ENCODE measurements at places on chromosomes 5 and 9.

- H3K27me3 ChIP-seq, result no peaks in the 10 kb centered on the region
- H3K36me3 ChIP-seq, result no peaks in the 10 kb centered on the region
- H3K27ac ChIP-seq, result no peak overlapping the region
- no peak overlapping the region for H3K4me3 ChIP-seq
- H3K4me1 ChIP-seq, result no peaks in the 10 kb centered on the region
- DNase-seq, result no peak
These were observed 441.8 kb upstream of the TLE4 start for GRCh38 chr9:79129865-79130480.

GRCh38 chr9:79985264-79985663, 413.5 kb downstream of the TLE4 start:
- no peak for DNase-seq
- H3K4me1 ChIP-seq, result no peaks in the 10 kb centered on the region
- H3K27me3 ChIP-seq, result peaks cover 3% of the 10 kb centered on the region
- H3K36me3 ChIP-seq, result no peaks in the 10 kb centered on the region

DNA sequence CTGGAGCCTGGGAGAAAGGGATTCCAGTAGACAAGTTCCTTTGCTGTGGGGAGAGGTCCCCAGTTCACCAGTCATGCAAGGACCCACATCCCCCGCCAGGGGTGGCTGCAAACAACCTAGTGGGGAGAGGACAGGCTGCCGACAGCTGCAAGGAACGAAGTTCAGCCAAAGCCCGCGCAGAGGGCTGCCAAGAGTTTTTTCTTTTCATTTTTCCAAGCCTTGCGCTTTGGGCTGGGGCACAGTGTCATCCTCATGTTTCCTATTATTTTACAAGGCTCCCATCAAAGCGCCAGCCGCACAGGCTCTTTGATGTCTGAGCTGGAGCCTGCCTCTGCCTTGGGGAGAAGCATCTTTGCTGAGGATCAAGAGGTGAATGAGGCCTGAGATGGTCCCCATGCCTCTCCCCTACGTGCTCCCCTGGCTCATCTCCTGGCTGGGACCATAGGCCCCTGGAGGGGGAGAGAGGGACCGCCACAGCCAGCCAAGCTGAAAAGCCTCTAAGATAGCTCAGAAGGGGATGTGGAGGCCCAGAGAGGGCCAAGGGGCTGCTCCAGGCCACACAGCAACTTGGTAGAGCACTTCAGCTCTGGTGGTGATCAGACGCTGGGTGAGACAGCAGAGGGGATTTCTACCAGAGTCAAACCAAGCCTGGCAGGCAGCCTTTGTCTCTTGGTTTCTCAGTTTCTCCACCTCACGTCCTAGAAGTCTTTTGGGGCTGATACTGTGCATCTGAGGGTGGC, 50.4 kb upstream of the SYNPO start:
- H3K27ac ChIP-seq, result no peak overlapping the region
- H3K27me3 ChIP-seq, result peaks cover 4% of the 10 kb centered on the region
- no peaks in the 10 kb centered on the region for H3K4me1 ChIP-seq

DNA sequence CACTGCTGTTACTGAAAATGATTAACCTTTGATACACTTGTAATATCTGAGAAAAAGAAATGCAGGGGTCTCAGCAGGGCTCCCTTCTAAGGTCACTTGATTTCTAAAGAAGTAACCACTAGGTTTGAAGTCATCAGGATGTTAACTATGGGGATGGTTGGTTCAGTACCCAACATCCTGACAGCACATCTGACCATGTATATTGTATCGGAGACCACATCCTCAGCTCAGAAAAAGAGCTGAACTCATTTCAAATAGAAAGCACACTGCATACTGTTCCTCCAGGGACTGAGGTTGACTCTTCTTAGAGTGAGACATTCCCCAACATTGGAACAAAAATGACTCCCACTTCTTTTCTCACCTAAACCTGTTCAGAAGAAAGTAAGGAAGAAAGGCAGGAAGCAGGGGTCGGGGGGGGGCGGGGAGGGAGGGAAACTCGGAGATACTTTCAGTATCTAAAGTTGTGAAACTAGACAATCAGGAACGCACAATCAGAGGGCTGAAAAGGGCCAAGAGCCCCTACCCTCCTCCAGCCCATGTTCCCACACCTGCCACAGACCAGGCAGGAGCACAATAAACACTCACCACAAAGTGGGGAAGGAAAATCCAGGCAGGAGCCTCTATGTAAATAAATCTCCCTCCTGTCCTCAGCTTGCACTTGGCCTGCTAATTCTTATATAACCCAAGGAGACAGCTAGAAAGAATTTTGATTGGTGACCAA, 730 bp upstream of the GZMA start:
- DNase-seq, result peak; percentile 75
- H3K4me1 ChIP-seq, result peaks cover 75% of the 10 kb centered on the region
- H3K27me3 ChIP-seq, result no peaks in the 10 kb centered on the region
- H3K27ac ChIP-seq, result peak overlapping the region; percentile 97
- H3K36me3 ChIP-seq, result peaks cover 74% of the 10 kb centered on the region

GRCh38 chr5:111394586-111394985, 117.7 kb downstream of the STARD4 start:
- no peak for DNase-seq
- H3K27me3 ChIP-seq, result no peaks in the 10 kb centered on the region
- no peak overlapping the region for H3K27ac ChIP-seq

GRCh38 chr5:60668686-60669304, 31.2 kb downstream of the DEPDC1B start:
- H3K27ac ChIP-seq, result no peak overlapping the region
- DNase-seq, result no peak
- H3K4me1 ChIP-seq, result no peaks in the 10 kb centered on the region
- no peak overlapping the region for H3K4me3 ChIP-seq
- peaks cover 7% of the 10 kb centered on the region for H3K36me3 ChIP-seq

DNA sequence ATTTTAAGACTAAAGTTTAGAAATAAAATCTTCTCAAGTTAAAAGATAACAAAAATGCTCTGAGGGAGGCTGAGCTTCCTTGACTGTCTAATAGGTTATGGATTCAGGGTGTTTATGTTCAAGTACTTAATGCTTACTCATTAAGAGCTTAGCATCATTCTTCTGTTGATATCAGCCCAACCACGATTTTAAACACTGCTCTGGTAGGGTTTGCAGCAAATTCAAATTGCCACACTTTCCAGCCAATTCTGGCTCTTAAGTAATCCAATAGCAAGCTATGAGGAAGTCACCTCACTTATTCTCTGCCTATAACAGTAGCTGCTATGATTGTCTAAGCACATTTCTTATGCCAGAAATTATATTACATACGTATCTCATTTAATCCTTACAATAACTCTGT, 191.0 kb upstream of the KIF2A start:
- DNase-seq, result no peak
- H3K4me3 ChIP-seq, result no peak overlapping the region
- H3K27ac ChIP-seq, result no peak overlapping the region
- no peaks in the 10 kb centered on the region for H3K36me3 ChIP-seq

- peaks cover 2% of the 10 kb centered on the region for H3K36me3 ChIP-seq
- no peak overlapping the region for H3K4me3 ChIP-seq
- no peak overlapping the region for H3K27ac ChIP-seq
- H3K4me1 ChIP-seq, result peaks cover 19% of the 10 kb centered on the region
These were observed 340.3 kb downstream of the CWC27 start for GRCh38 chr5:65108786-65109743.

DNA sequence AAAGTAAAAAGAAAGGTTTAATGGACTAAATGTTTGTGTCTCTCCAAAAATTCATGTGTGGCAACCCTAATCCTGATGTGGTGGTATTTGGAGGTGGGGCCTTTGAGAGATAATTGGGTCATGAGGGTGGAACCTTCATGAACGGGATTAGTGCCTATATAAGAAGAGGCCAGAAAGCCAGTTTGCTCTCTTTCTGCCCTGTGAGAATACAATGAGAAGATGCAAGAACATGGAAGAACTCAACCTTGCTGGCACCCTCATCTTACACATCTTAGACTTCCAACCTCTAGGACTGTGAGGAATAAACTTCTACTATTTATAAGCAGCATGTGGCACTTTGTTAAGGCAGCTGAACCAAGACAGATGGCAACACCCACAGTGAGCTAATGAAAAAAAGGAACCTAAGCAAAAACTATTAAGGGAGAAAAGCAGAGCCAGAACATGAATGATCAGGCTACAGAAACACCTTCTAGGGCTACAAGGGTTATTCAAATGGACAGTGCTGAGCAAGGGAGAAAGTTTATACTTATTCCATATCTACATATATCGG, 159.5 kb downstream of the PLK2 start:
- H3K4me3 ChIP-seq, result no peak overlapping the region
- H3K36me3 ChIP-seq, result no peaks in the 10 kb centered on the region
- no peak overlapping the region for H3K27ac ChIP-seq
- no peaks in the 10 kb centered on the region for H3K4me1 ChIP-seq
- H3K27me3 ChIP-seq, result no peaks in the 10 kb centered on the region
- DNase-seq, result no peak

DNA sequence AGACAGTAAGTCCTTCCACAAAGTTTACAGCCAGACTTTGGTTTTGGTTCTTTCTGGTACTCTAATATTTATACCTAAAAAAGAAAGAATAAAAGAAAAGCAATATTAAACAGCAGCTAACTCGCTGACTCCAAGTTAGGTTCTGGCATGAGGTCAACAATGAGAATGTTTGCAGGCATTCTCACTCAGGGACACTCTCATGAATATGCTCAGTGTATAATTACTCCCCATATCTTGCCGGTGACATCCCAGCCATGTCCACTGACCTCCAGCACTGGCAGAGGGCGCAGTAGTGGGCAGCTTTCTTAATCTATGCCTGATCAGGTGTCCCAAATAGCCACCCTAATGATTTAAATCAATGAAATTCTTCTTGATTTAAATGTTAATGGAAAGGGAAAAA, 151.5 kb downstream of the BNC2 start:
- no peak overlapping the region for H3K4me3 ChIP-seq
- H3K27ac ChIP-seq, result no peak overlapping the region
- H3K27me3 ChIP-seq, result no peaks in the 10 kb centered on the region

GRCh38 chr9:136259517-136259813, 13.9 kb upstream of the QSOX2 start:
- H3K4me1 ChIP-seq, result no peaks in the 10 kb centered on the region
- no peak for DNase-seq
- no peaks in the 10 kb centered on the region for H3K36me3 ChIP-seq

GRCh38 chr5:177130211-177131018, 3.2 kb upstream of the NSD1 start:
- peaks cover 27% of the 10 kb centered on the region for H3K4me1 ChIP-seq
- H3K27ac ChIP-seq, result no peak overlapping the region
- no peak for DNase-seq
- no peaks in the 10 kb centered on the region for H3K27me3 ChIP-seq
- H3K36me3 ChIP-seq, result peaks cover 10% of the 10 kb centered on the region
- no peak overlapping the region for H3K4me3 ChIP-seq

DNA sequence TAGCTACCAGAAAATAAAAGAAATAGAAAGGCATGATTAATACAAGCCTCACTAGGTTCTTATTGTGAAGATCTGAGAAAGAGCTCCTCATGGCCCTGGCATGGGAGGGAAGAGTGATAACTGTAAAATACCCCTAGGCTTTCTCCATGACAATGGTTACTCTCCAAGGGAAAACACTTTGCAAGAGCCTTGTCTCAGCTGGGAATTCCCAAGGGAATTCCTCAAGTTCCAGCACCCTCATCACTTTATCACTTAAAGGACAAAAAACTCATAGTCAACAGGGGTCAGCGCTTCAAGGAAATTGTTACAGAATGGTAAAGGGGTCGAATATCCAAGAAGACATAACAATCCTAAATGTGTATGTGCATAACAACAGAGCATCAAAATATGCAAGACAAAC, 21.2 kb downstream of the SYK start:
- no peaks in the 10 kb centered on the region for H3K4me1 ChIP-seq
- H3K4me3 ChIP-seq, result no peak overlapping the region
- no peak for DNase-seq
- no peak overlapping the region for H3K27ac ChIP-seq
- H3K36me3 ChIP-seq, result no peaks in the 10 kb centered on the region
- H3K27me3 ChIP-seq, result peaks cover 47% of the 10 kb centered on the region

DNA sequence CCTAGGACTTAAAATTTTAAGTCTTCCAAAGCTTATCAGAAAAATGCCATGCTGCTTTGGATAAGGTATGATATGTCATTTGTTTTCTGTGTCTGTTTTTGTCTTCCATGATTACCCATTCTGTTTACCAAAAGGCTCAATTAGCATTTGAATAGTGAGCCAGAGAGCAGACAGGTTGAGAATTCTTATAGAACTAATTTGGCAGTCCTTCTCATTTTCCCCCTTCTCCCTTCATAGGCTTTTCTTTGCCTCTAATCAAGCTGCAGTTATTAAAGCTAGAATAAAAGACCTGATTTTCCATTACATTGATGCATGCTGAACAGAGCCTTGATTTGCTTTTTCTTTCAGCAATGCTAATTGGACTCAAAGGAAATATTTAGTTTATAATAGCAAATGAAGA, 993.0 kb downstream of the MAT2B start:
- no peak overlapping the region for H3K27ac ChIP-seq
- H3K4me3 ChIP-seq, result no peak overlapping the region
- H3K27me3 ChIP-seq, result no peaks in the 10 kb centered on the region
- DNase-seq, result no peak
- H3K4me1 ChIP-seq, result no peaks in the 10 kb centered on the region

GRCh38 chr5:165775111-165775510, 2269.7 kb downstream of the MAT2B start:
- H3K4me1 ChIP-seq, result no peaks in the 10 kb centered on the region
- H3K27ac ChIP-seq, result no peak overlapping the region
- no peaks in the 10 kb centered on the region for H3K36me3 ChIP-seq

GRCh38 chr9:121302786-121303185, 34.8 kb downstream of the GSN start:
- H3K4me1 ChIP-seq, result peaks cover 15% of the 10 kb centered on the region
- no peak for DNase-seq
- H3K4me3 ChIP-seq, result no peak overlapping the region
- no peak overlapping the region for H3K27ac ChIP-seq
- H3K27me3 ChIP-seq, result peaks cover 24% of the 10 kb centered on the region
- peaks cover 1% of the 10 kb centered on the region for H3K36me3 ChIP-seq

GRCh38 chr5:57450991-57451876, 31.4 kb downstream of the ACTBL2 start:
- no peaks in the 10 kb centered on the region for H3K4me1 ChIP-seq
- H3K36me3 ChIP-seq, result no peaks in the 10 kb centered on the region
- H3K4me3 ChIP-seq, result no peak overlapping the region
- H3K27me3 ChIP-seq, result peaks cover 8% of the 10 kb centered on the region

- no peak for DNase-seq
- no peak overlapping the region for H3K27ac ChIP-seq
- no peak overlapping the region for H3K4me3 ChIP-seq
- H3K27me3 ChIP-seq, result peaks cover 8% of the 10 kb centered on the region
- H3K36me3 ChIP-seq, result no peaks in the 10 kb centered on the region
These were observed 21.5 kb upstream of the RALGPS1 start for GRCh38 chr9:126893079-126893478.

GRCh38 chr5:171721464-171721863, 64.2 kb upstream of the SMIM23 start:
- H3K27me3 ChIP-seq, result peaks cover 28% of the 10 kb centered on the region
- H3K4me1 ChIP-seq, result peaks cover 2% of the 10 kb centered on the region
- peaks cover under 1% of the 10 kb centered on the region for H3K36me3 ChIP-seq
- no peak for DNase-seq
- H3K4me3 ChIP-seq, result no peak overlapping the region
- H3K27ac ChIP-seq, result no peak overlapping the region

- no peaks in the 10 kb centered on the region for H3K27me3 ChIP-seq
- H3K4me1 ChIP-seq, result no peaks in the 10 kb centered on the region
- H3K27ac ChIP-seq, result no peak overlapping the region
- H3K4me3 ChIP-seq, result no peak overlapping the region
- H3K36me3 ChIP-seq, result no peaks in the 10 kb centered on the region
These were observed 41.2 kb downstream of the THBS4 start for GRCh38 chr5:80076131-80077050.

Measured in activated CD8-positive, alpha-beta memory T cell treated with anti-CD3 and anti-CD28 coated beads, Interleukin-2, amount 10 ng/mL, durations not matched to agents 7 days and 5 days (primary cell).